Ascending aorta (tissue), 2 donors: ENCODE measurements at places on chromosomes 3 and 15. TPM values are rescaled to one million over a fixed set of nuclear protein-coding genes. Genes with fewer than 3 reads are reported as not detected.

Gene ZFYVE19
- total RNA-seq, result 61.0 TPM

DNA sequence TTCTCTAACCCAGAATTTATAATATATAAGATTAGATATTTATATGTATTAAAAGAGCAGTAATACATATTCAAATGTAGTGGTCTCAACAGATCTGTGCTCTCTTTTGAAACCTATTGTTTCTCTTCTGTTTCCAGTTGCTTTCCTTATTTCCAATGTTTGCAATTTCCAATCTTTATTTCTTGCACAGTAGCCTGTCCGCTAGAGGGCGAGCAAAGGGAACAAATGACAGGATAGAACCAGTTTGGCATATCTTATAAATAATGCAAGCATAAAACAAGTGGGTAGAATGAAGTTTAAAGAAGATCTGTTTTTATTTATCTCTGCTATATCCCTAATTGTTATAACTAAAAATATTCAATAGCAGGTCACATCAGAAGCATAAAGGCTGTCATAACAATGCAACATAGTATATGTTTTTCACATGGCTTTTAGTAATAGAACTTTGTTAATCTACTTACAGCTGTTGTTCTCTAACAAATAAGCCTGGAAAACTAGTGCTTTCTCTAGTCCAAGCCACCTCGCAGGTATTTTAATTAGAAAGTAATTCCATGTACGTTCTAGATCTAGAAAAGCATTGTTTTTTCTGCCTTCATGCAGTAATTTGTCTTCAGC is 15.1 kb upstream of the TCAIM start:
- H3K27ac ChIP-seq, result no peak overlapping the region
- no peak overlapping the region for H3K4me3 ChIP-seq
- no peaks in the 10 kb centered on the region for H3K4me1 ChIP-seq
- no peak for DNase-seq

Gene NPAP1
- not detected for total RNA-seq

DNA sequence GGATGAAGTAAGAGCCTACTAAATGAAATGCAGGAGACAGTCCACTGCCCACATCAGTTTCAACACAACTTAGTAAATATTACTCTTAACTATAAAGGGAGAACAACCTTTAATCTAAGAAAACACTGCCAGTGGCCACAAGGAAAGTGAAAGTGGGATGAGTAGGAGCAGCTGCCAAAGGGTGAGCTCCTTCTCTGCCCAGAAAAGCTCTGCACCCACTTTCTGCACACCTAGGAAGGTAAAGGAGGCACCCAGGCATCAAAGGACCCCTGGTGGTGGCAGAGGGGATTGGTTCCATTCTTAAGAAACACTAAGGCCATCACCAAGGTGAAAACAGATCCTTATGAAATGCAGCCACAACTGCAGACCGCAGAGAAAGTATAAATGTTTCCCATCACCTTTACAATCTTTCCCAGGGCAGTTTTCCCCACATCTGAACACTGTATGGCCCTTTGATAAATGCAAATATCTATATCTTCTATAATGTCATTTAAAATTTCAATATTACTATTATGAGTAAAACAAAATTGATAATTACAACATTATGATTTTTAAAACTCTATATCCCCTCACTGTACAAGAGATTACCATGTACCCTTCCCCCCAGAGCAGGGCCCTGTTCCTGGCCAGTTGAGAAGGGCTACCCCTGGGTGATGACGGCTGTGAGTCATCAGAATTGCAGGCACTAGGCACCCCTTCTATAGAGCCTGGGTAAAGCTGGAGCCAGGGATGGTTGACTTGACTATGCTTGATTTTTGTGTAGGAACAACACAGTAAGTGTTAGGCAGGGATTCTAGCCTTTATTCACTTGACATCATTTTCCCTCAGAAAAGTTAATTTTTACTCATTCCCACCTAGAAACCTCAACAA is 92.0 kb downstream of the SNRK start:
- DNase-seq, result no peak
- H3K27me3 ChIP-seq, result no peaks in the 10 kb centered on the region
- H3K4me1 ChIP-seq, result peaks cover 19% of the 10 kb centered on the region
- no peaks in the 10 kb centered on the region for H3K36me3 ChIP-seq

- no peak for DNase-seq
- H3K27me3 ChIP-seq, result no peaks in the 10 kb centered on the region
- no peaks in the 10 kb centered on the region for H3K36me3 ChIP-seq
- peak overlapping the region; percentile 76 for H3K4me3 ChIP-seq
- H3K4me1 ChIP-seq, result no peaks in the 10 kb centered on the region
Measured at GRCh38 chr15:78507831-78508160, 419 bp downstream of the HYKK start.

DNA sequence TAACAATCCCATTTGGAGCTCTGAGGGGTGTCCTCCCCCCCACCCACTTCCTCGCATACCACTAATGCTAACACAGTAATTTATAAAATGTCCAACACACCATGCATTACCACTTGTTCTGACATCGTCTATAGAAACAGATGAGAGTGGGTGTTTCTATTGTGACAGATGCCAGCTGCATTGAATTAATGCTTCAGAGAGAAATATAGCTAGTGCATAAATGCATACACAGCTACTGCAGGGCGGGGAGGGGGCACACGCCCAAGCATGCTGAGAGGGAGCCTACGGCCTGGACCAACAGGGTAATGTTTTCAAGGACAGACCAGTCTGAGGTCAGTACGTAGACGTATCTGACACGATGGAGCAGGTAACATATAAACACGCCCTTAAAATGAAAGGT is 106.0 kb upstream of the FEZF2 start:
- DNase-seq, result no peak
- no peak overlapping the region for H3K27ac ChIP-seq
- H3K27me3 ChIP-seq, result no peaks in the 10 kb centered on the region
- H3K4me3 ChIP-seq, result no peak overlapping the region

GRCh38 chr15:70876683-70877082 is 15.6 kb downstream of the THAP10 start:
- no peak overlapping the region for H3K27ac ChIP-seq
- H3K4me3 ChIP-seq, result no peak overlapping the region
- no peak for DNase-seq
- H3K4me1 ChIP-seq, result no peaks in the 10 kb centered on the region

GRCh38 chr15:98734466-98735199 is 86.3 kb downstream of the IGF1R start:
- no peaks in the 10 kb centered on the region for H3K27me3 ChIP-seq
- H3K36me3 ChIP-seq, result no peaks in the 10 kb centered on the region

Gene TPM1
- total RNA-seq, result 813 TPM

Gene POLQ
- not detected for total RNA-seq

DNA sequence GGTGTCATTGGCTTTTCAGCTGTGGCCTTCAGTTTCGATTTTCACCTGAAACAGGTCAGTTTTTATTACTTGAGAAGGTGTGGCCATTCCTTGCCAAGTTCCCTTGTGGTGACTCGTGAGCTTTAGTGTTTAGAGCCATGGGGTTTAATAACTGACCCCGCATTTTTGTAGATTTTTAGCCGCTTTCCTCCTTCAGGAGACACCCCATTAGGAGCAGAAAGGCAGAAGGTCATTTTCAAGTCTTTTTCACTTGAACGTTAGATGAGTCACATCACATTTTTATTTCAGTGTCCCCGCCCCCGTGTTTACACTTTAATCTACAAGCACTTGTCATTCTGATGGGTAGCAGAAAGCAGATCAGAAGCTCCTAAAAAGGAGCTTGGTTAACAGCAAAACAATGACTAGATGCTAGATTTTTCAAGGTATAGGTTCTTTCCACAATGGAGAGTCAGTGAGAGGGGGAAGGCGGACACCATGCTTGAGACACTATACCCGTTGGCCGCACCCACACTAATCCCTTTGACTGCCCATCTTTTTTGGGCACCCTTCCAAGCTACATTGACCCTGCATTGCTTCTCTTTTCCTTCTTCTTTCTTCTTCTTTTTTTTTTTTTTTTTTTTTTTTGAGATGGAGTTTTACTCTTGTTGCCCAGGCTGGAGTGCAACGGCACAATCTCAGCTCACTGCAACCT is 132.7 kb downstream of the GHSR start:
- H3K36me3 ChIP-seq, result peaks cover 8% of the 10 kb centered on the region
- no peak for DNase-seq
- no peaks in the 10 kb centered on the region for H3K27me3 ChIP-seq

- H3K27me3 ChIP-seq, result no peaks in the 10 kb centered on the region
- no peak for DNase-seq
- no peak overlapping the region for H3K4me3 ChIP-seq
- no peaks in the 10 kb centered on the region for H3K4me1 ChIP-seq
- H3K27ac ChIP-seq, result no peak overlapping the region
Measured at GRCh38 chr15:79816571-79816970, 80.2 kb downstream of the MTHFS start.

DNA sequence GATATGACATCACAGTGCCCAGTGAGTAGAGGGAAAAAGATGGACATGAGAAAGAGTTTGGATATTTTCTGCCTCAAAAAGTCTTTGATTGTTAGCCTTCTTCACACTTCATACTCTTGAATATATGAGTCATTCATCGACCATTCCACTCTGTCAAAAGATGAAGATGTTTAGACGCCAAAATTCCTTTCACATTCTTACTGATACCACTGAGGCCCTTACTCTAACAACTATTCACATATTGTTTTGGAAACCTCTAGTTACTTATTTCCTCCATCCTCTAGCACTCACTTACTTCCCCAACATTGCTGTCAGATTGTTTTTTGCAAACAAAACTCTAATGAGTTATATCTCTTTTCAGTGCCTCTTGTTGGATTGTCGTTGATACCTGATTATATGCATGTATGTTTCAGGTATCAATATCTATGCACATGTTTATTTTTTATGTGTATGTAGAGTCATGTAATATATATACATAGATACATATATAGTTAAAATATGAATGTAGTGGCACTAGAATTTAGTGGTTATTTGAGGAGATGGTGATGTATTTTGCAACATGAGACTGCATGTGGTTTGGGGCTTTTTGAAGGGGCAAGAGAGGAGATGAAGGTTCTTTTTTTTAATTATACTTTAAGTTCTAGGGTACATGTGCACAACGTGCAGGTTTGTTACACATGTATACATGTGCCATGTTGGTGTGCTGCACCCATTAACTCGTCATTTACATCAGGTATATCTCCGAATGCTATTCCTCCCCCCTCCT is 40.0 kb upstream of the OR5H6 start:
- DNase-seq, result no peak
- no peaks in the 10 kb centered on the region for H3K27me3 ChIP-seq
- no peaks in the 10 kb centered on the region for H3K36me3 ChIP-seq
